ENCODE measurements at places on chromosomes 7 and 10.

DNA sequence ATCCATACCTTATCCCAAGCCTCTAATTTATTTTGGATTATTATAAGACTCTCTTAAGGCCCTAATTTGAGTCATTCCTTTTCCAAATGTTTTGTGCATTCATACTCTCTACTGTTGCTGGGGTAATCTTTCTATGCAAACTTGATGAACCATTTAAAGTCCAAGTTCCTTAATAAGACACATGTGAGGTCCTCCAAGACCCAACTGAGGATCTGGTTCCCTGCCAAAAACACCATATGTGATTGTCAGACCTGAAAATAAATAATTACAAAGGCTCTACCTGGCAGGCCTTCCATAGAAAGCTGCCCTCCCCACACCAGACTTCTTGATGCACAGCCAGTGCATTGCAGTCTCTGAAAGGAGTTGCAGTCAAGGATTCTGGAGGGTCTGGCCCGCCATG, 257.9 kb upstream of the AKR1E2 start:
- no peak for DNase-seq

- DNase-seq, result no peak
Measured at GRCh38 chr10:33487014-33487776, 152.7 kb upstream of the NRP1 start.

GRCh38 chr10:878895-879294, 52.6 kb downstream of the LARP4B start:
- DNase-seq, result no peak

DNA sequence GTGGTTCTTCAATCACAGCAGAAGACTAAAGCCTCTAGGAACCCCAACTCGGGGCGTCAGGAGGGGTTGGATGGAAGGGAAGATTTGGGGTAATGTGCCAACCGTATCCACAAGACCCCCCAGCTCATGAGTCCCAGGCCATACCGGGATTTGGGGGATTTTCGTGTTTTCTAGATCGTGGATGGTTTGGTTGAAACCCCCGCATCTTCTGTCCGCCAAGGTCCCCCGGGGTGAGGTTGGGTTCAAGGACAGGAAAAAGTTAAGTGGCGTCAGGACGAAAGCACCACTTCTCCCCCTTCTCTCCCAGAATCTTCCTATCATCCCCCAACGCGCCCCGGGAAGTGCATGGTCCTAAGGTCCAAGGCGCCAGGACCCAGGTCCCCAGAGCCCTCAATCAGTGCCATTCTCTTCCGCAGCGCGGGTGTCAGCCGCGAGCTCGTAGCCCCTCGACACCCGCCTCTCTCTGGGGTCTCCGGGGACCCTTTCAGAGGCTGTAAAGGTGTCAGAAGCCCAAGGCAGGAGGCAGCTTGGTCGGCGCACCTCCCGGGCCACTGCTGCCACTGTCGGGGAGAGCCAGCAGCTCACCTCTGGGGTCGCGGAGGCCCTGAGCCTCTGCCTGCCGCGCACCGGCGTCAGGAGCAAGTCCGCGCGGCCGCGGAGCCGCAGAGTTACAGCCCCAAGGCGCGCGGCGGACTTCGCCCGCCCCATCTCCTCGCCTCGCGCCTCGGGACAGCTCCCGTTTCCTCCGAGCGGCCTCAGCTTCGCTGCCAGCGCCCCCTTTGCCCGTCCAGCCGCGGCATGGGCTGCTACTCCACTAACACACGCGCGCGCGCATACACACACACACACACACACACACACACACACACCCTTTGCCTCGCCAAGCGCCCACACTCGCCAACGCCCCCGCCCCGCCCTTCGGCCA, 1.5 kb downstream of the MKX start:
- DNase-seq, result peak; percentile 55

GRCh38 chr7:116224492-116225098, 14.3 kb downstream of the TES start:
- no peak for DNase-seq

GRCh38 chr10:128220021-128220420, 93.8 kb upstream of the MKI67 start:
- DNase-seq, result peak; percentile 44

DNA sequence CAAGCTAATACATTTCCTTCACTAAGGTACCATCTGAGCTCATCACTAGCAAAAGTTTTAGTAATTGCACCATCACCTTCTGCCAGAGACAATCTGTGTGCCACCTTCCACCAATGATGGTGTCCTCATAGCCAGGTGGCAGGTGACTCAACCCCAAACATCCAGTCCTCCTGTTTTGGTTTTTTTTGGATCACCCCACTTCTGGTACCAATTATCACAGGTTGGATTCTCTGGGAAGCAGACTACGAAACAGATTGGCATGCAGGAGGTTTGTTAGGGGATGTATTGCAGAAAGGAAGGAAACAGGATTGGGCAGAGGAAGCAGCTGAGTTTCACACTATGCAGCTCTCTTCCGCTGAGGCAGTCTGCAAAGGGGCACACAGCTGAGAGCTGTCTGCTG, 4.5 kb upstream of the TACC2 start:
- DNase-seq, result no peak

DNA sequence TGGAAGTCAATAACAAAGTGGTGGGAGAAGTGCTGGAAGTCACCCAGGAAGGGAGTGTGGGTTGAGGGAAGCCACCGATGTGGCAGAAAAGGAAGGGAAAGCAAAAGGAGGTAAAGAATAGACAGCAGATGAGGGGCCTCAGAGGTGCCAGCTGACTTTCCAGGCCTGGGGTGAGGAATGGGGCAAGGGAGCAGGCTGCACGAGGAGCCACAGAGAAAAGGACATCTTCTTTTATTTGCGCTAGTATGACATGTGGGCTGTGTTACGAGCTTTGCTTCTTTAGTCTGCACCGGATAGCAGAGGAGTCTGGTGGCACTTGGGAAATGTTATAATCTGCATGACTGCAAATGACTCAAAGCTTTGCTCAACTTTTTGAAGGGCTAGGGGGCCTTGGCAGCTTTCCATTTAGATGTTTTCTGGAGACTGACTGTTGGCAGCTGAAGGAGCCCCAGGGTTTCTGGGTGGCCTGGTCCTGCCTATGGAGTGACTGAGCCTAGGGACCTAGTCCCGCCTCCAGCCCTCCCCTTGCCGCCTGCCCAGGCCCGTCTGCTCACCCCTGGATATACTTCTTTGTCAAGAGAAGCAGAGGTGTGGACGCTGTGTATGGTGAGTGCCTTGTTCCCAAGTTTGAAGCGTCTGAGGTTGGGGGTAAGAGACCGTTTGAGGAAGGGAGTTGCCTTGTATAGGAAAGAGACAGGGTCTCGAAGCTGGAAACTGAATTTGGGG, 5.1 kb downstream of the PRXL2A start:
- DNase-seq, result no peak

DNA sequence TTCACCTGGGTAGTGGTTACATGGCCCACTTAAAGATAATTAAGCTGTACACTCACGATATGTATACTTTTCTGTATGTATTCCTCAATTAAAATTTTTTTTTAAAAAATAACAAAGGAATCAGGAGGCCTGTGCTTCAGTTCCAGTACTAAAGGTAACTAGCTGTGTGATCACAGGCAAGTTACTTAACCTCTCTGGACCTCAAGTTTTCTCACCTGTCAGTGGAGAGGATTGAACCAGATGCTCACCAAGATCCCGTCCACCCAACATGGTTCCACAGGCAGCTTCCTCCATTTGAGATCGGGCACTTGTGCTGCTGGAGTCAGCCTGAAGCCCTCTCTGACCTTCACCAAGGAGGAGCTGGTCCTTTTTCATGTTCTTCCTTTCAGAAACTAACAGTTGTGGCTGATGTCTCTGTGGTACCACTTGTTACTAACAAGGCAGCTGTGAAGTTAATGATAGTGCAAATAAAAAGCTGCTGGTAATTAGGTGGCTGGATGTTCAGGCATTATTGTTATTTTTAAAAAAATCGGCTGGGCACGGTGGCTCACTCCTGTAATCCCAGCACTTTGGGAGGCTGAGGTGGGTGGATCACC, 29.4 kb upstream of the SMNDC1 start:
- no peak for DNase-seq

- DNase-seq, result no peak
Measured at GRCh38 chr7:69434398-69434815, 163.9 kb upstream of the AUTS2 start.

DNA sequence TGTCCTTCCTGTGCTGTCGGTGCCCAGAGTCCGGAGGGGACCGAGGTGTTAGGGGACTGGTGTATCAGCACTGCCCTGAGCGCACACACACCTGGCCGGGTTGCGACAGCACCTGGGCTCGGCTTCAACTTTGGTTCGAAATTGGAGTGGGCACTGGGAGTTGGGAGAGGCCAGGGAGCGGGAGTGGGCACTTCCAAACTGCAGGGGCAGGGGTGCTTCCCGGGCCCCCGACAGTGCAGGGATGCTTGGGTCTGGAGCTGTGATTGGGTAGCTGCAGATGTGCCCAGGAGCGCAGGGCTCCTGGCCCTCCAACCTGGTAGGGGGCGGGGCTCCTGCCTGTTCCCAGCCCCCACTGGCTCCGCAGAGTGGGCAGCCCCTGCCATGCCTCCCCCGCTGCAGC, 7.7 kb downstream of the BBS9 start:
- no peak for DNase-seq

- DNase-seq, result no peak
Measured at GRCh38 chr7:138370956-138371355, 89.1 kb upstream of the TRIM24 start.

GRCh38 chr7:75739796-75740672, 1.3 kb upstream of the HIP1 start:
- DNase-seq, result no peak

GRCh38 chr7:37234334-37234733, 214.3 kb downstream of the ELMO1 start:
- no peak for DNase-seq
